Stimulated activated CD4-positive, alpha-beta T cell treated with anti-CD3 and anti-CD28 coated beads, TNF-alpha, amount 100 ng/mL, for 24 hours (primary cell): ENCODE measurements at places on chromosomes 7 and 10.

- no peak for DNase-seq
These were observed 1.3 kb downstream of the ANKRD16 start for GRCh38 chr10:5888351-5888750.

- no peak for DNase-seq
These were observed 296.2 kb downstream of the CNTNAP2 start for GRCh38 chr7:146412781-146413180.

DNA sequence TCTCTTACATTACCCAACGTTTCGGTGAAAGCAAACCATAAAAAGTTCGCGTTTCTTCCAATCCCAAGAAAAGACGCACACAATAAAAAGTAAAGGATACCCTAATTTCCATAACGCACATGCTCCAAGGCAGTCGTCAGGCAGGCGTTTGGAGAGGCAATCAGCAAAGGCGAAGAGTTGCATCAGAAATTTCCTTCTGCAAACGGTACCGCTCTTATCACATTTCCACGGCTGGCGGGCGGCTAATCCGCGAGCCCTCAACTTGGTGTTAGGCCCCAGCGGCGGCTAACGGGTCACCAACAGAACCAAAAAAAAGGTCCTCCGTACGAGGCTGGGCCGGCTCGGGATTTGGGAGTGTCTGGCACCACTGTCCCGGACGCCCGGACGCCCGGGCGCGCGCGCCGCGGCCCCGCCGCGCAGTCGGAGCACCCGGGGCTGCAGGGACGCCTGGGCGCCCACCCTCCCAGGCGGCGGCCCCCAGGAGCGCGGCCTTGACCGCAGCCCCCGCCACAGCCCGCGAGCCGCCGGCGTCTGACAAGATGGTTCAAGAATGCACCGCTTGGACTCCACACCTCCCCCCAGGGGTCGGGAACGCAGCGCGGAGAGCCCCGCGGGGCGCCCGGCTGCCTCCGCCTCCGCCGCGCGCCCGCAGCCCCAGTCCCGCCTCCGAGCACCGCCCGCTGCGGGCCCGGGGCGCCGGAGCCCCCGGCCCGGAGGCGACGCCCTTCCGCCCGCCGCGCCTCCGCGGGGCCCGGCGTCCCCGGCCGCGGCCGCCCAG is 9.8 kb upstream of the GRB10 start:
- DNase-seq = no peak

GRCh38 chr7:71348821-71349681 is 217.1 kb downstream of the GALNT17 start:
- DNase-seq = no peak

DNA sequence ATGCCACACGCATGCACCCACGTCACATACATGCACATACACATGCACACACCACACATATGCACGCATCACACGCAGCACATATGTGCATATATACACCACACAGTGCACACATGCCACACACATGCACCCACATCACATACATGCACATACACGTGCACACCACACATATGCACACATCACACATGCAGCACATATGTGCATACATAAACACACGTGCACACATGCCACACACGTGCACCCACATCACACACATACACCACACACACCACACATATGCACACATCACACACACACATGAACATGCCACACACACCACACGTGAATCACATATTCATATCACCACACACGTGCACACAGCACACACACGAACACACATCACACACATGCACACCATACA is 338.8 kb downstream of the PTPRN2 start:
- no peak for DNase-seq

DNA sequence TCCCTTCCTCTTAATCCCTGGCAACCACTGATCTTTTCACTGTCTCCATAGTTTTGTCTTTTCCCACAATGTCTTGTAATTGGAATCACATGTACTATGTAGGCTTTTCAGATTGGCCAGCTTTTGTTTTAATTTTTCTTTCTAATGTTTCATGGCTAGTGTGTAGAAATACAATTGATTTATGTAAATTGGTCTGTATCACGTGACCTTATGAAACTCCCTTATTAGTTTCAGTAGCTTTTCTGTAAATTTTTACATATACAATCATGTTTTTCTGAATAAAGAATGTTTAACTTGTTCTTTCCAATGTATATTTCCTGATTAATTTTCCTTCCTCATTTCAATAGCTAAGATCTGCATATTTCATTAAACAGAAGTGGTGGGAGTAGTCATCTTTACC is 319.3 kb downstream of the MDFIC start:
- DNase-seq = no peak

GRCh38 chr7:105734233-105734632 is 142.2 kb downstream of the ATXN7L1 start:
- DNase-seq = no peak

DNA sequence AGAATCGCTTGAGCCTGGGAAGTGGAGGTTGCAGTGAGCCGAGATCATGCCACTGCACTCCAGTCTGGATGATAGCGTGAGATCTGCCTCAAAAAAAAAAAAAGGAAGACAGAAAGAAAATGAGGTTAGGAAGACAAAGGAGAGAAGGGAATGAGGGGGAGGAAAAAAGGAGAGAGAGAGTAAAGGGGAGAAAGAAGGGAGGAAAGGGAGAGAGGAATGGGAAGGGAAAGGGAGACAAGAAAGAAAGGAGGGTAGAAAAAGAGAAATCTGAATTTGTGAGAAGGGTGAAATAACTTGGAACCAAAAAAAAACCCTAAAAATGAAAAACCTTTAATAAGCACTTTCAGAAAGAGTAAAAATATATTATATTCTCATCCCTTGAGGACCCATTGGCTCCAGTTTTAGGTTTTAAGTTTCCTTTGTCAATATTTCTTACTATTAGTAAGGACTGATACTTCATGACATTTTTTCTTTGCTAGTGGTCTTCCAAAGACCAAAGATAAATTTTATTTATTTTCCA is 54.9 kb downstream of the POT1 start:
- no peak for DNase-seq

GRCh38 chr7:31497516-31497915 is 16.4 kb upstream of the ITPRID1 start:
- DNase-seq = no peak

DNA sequence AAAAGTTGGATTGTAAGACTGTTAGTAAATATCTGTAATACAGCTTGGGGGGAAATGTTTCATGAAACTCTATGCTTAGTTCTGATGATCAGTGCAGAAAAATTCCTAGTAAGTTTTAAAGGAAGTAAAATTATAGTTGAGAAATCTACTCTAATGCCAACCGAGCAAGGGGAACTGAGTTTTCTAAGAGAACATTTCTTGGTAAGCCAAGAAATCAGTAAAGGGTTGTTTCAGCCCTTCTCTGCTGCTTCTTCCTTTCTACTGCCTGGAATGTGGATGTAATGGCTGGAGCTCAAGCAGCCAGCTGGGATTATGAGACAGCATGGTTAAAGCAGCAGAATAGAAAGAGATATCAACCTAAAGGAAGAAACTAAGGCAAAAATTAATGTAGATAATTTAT is 15.9 kb upstream of the AKR1B1 start:
- DNase-seq = no peak

DNA sequence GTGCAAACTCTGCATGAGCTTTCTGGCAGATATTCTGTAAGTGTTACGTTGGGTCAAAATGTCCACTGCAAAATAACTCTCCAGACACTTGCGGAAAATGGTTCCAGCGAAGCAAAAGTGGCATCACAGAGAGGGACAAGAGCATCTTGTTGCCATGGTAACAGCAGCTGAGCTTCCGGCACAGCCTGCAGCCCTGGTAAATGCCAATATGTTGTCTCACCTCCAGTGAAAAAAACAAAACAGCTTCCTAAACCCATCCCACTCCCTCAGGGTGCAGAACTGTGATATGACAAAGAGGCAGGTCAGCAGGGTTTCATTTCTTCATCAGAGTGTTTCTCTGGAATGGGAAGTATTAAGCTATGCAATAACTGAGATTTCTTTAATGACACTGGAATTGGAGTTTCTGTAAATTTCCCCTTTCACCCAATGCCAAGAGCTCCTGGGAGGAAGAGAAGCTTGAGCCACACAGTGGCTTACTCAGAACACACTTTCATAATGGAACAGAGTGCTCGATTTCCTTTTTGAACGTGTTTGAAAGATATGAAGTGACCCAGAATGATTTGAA is 65.6 kb downstream of the FOXI2 start:
- DNase-seq = no peak

- DNase-seq = no peak
These were observed 80.4 kb downstream of the VSTM4 start for GRCh38 chr10:49034925-49035324.

- no peak for DNase-seq
These were observed 14.4 kb upstream of the GPR15LG start for GRCh38 chr10:84159076-84159685.

DNA sequence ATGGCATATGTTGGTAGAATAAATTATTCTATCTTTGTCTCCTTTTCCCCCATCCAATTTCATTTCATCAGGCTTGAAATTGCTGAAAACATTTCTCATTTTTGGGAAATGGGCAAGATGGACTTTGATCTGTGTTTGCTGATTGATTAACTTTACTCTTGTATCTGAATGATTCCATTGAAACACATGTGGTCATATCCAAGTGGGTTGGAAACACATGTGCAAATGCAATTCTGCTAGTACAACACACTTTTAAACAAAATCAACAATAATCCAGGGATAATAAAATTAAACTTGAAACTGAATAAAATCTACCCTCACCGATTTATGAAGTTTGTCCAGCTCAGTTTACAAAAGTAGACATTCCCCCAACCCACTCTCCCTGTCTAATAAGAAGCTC is 96.9 kb downstream of the EPDR1 start:
- no peak for DNase-seq

DNA sequence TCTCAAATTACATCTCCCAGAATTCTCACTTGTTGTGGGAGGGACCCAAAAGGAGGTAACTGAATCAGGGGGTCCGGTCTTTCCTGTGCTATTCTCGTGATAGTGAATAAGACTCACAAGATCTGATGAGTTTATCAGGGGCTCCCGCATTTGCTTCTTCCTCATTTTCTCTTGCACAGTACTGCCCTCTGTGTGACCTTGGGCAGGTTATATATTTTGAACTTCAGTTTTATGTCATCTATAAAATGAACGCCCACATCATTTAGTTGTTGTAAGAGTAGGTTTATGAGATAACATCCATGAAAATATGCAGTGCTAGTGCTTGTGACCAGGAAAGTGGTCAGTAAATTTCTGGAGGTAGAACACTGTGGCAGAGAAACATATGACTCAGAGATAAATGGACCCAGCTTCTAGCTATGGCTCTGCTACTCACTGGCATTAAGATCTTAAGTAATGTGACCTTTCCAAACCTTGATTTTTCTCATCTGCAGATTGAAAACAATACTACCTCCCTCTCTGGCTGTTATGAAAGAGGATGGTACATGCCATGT is 44.3 kb downstream of the SCRN1 start:
- no peak for DNase-seq

DNA sequence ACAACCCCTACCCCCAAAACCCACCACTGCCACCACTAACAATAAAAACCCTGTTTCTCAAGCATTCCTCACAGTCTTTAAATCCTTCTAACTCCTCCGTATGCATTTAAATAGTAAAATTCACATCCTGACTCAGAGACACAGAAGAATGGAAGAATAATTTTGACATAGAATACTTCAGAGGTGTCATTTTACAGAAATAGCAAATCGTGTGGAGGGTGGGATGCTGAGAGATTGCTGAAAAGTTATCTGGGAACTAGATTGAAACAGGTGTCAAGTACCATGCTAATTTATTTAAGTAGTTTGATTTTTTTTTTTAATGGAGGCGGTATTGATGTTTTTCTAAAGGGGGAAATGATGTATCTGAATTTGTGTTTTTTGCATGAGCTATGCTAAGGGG is 575.2 kb upstream of the TPK1 start:
- DNase-seq = no peak

- DNase-seq = no peak
These were observed 59.3 kb downstream of the COL28A1 start for GRCh38 chr7:7476381-7476780.

DNA sequence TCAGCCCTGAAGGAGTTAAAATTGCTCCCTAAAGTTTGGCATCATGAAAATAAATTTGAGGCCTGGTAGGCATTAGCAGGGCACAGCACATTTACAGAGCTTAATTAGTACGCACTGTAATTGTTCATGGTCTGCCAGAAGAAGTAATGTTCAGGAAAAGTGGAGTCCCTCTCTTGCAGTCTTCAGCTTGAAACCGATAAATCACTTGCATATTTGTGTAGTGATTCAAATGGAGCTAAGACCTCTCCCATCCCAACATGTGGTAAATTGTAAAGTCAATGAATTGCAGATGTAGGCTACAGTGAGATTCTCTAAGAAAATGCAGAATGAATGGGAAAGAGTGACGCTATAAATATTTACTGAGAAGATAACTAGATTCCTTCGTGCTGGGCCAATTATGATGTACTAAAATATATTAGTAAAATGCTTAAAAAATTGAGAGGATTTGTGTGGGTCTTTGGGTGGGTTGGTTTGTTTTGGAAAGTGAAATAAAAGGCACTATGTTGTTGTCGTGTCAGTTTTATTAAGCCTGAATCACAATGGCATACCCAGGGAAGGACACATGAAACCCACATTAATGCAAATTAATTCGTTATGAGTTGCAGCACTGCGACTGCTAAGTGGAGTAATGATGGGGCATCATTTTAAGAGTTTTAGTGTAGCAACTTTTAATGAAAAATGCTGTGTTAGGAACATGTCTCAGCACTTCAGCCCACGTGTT is 8.4 kb downstream of the TCF7L2 start:
- DNase-seq = no peak

- no peak for DNase-seq
These were observed 150.4 kb downstream of the MAD1L1 start for GRCh38 chr7:2082139-2082998.

DNA sequence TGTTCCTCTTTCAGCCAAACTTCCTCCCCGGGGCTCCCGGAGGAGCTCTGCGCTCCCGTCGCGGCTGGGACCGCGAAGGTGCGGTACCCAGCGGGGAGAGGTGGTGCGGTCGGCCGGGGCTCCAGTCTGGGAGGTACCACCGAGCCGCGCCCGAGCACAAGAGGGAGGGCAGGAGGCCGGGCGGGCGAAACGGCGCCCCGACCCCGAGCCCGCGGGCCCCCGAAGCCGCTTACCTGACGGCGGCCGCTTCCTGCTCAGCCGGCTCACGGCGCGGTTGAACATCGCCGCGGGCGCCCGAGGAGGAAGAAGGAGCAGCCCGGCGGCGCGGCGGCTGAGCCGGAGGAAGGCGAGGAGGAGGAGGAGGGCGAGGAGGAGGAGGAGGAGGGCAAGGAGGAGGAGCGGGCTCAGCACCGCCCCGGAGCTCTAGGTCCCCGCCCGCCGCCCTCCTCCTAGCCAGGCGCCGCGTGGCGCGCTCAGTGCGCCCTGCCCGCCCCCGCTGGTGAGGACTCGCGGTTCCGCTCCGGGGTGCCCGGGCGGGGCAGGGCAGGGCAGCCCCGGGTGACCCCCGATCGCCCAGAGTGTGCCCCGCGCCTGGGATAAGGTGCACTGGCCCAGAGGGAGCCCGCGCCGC is at the start of gene RGS10:
Gene RGS10 (minus strand): TSS at position 363 of the 631 bp plus-strand sequence. CDS start 81 bp downstream, at position 282.
- DNase-seq = peak; percentile 78
